Muscle of arm (tissue), 14 donors: ENCODE measurements at places on chromosomes 3 and 15. TPM values are rescaled to one million over a fixed set of nuclear protein-coding genes. Genes with fewer than 3 reads are reported as not detected.

PLA2G4D gene
- 0.28 TPM for polyA plus RNA-seq

TM6SF1 gene
- 22.6 TPM for polyA plus RNA-seq

CCDC66 gene
- polyA plus RNA-seq = not detected

COLQ gene
- 57.1 TPM for polyA plus RNA-seq

TRMT10C gene
- polyA plus RNA-seq = 28.8 TPM
